ENCODE measurements at places on chromosomes 2 and 18. TPM values are rescaled to one million over a fixed set of nuclear protein-coding genes. Genes with fewer than 3 reads are reported as not detected.

The EIF2AK2 gene
- total RNA-seq: 37.7 TPM

- DNase-seq: no peak
- peaks cover 7% of the 10 kb centered on the region for H3K27me3 ChIP-seq
- no peak overlapping the region for H3K27ac ChIP-seq
Observed at GRCh38 chr18:22020867-22021370, 148.5 kb upstream of the GATA6 start.

DNA sequence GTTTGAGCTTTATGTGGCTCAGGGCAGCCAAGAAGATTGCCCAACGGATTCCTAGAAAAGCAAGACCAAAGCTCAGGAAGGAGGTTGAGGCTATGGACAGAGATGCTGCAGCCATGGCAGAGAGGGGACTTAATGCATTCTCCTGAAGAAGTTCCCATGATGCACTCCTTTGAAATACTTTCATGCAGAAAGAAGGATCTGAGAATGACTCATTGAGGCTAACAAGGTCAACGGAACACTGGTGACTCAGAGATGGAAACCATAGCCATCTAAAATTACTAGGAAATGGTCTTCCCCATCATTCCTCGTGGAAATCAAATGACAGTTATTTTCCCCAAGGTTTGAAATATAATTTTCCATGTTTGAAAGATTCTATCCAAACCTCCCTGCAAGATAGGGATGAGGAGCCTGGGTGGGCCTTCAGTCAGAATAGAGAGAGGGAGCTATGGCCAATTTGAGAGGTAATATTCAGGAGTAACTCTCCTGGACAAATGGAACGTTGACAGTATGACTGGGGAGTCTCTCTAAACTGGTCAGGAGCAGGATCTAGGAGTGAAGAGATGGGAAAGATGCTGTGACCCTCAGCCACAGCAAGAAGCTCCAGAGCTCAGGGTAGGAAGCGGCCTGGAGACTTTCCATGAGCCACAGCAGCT, 63.0 kb downstream of the REEP1 start:
- peaks cover 21% of the 10 kb centered on the region for H3K4me1 ChIP-seq
- no peak for DNase-seq
- H3K4me3 ChIP-seq: peak overlapping the region; percentile 67
- peaks cover 29% of the 10 kb centered on the region for H3K36me3 ChIP-seq
- peak overlapping the region; percentile 43 for H3K27ac ChIP-seq
- peaks cover 28% of the 10 kb centered on the region for H3K27me3 ChIP-seq

DNA sequence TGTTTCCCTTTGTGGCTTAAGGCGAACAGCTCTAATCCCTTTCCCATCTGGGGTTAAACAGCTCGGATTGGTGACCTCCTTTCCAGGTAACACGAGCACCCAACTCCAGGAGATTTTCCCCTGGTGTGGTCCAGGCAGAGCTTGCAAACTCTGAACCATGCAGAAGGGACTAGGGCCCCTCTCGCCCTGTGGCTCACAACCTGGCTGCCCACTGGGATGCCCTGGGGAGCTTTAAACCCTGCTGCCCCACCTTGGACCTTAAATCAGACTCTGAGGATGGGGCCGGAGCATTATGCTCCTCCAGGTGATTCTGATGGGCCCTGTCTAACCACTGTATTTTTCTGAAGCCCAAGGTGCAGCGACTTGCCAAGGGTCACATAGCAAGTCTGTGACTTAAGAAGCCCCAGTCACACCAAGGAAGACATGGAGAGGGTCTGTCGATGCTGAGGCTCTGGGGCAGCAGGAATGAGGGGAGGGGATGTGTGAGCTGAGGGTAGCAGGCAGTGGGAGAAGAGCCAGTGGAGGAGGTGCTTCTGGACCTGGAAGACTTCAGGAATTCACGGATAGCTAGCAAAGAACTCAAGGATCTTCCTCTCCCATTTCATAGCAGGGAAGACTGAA, 5.9 kb downstream of the ARID5A start:
- DNase-seq: no peak
- H3K27me3 ChIP-seq: no peaks in the 10 kb centered on the region
- peak overlapping the region; percentile 10 for H3K4me3 ChIP-seq

DNA sequence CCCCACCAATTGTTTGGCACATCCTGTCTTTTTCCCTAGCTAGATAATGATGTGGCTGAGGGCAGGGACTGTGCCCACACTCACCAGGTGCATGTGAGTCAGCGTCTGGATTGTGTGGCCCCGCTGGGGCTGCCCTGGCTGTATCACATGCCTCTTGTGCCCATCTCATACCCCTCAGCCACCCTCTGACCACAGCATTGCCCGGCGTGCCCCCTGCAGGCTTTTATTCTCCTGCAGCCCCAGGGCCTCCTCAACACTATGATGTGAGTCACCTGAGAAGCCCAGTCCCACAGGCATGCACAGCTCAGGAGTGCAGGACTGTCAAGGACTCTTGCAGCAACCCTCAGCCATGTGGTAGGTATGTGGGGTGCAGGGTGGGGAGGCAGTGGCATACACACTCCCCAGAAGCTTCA, 14.8 kb upstream of the STEAP3 start:
- peaks cover 3% of the 10 kb centered on the region for H3K27me3 ChIP-seq
- peak; percentile 57 for DNase-seq
- no peaks in the 10 kb centered on the region for H3K4me1 ChIP-seq

DNA sequence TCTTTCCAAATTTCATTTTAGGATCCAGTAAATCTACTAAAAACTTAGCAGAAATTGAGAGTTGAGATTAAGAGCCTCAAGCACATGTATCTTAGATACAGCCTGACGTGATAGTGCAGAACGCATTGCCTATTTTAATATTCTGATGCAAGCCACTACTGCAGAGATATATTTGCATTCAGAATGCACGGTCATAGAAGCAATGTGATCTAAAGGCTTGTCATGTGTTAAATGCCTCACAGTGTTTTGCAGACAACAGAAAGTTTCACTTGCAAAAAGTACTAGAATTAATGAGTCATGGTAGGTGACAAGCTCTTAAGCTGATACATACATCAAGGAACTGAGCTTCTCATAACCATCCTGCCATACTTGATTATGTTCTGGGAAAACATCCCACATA, 886.7 kb upstream of the CHAC2 start:
- no peaks in the 10 kb centered on the region for H3K36me3 ChIP-seq
- no peak for DNase-seq
- no peaks in the 10 kb centered on the region for H3K4me1 ChIP-seq
- no peak overlapping the region for H3K4me3 ChIP-seq
- H3K27me3 ChIP-seq: no peaks in the 10 kb centered on the region

- H3K4me3 ChIP-seq: no peak overlapping the region
- H3K27me3 ChIP-seq: peaks cover 28% of the 10 kb centered on the region
- no peaks in the 10 kb centered on the region for H3K36me3 ChIP-seq
- H3K4me1 ChIP-seq: no peaks in the 10 kb centered on the region
- DNase-seq: no peak
- no peak overlapping the region for H3K27ac ChIP-seq
Observed at GRCh38 chr2:10817413-10817812, 4.8 kb upstream of the PDIA6 start.

DNA sequence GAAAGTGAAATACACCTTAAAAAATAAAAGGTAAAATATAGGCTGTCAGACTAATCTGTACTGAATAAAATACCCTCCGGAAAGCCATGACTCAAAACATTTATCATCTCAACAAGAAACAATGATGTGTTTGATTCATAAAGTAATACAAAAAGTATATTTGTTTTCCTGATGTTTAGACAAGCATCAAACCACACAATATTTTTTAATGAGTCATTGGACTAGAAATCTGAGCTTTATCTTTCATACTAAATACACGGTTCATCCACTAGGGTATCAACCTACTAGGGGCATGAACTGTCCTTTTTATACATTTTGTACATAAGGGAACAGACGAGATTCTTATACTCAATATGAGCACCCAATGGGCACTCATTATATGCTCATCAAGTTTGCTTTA, 31.3 kb downstream of the CD226 start:
- peaks cover 39% of the 10 kb centered on the region for H3K36me3 ChIP-seq
- DNase-seq: no peak
- peaks cover 68% of the 10 kb centered on the region for H3K4me1 ChIP-seq
- H3K4me3 ChIP-seq: peak overlapping the region; percentile 4
- peak overlapping the region; percentile 65 for H3K27ac ChIP-seq

DNA sequence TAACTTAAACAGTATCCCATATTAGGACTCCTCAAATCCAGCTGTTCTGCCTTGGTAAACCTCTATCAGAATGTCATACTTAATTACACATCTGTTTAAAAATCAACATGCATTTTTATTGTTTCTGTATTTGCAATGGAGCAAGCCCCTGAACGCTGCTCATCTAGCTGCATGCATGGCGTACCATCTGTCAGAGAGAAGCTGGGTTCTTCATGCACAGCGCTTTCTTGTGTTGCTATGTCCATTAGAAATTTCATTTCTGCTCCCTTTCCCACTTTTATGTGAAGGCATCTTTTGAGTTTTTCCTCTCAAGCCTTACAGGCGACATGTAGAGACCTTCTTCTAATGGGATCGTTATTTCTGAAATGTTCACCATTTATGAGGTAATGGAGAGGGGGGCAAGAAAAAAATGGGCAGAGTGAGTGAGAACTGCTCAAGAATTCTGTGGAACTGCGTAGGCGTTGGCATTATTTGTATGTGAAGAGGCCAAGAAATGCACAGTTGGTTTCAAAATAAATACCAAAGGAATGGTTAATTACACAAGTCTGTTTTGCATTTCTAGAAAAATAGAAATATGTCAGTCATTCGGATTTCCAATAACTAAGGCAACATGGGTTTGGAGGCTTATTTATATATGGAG, 31.6 kb downstream of the INSIG2 start:
- H3K27me3 ChIP-seq: no peaks in the 10 kb centered on the region
- no peak for DNase-seq
- H3K4me1 ChIP-seq: peaks cover 4% of the 10 kb centered on the region

The LYG2 gene
- total RNA-seq: not detected

The KCNF1 gene
- total RNA-seq: not detected

- H3K4me1 ChIP-seq: peaks cover 16% of the 10 kb centered on the region
- H3K4me3 ChIP-seq: no peak overlapping the region
Observed at GRCh38 chr2:218387369-218388194, 5.5 kb downstream of the SLC11A1 start.

The CRYGC gene
- total RNA-seq: not detected

DNA sequence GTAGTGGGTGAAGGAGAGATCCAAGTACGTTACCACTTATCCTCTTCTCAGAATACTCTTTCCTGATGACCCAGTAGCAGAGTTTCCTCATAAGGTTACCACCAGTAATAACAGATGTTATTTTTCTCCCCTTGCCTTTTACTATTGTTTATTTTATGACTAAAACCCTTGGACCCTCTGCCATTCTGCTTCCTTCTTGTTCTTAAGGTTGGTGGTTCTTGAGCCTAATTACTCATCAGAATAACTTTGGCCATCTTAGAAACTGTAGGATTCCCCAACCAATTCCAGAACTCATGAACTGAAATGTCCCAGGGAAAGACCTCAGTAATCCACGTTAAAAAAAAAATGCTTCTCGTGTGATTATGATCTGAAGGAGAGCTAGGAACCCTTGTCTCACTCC, 64.9 kb downstream of the CHST9 start:
- no peaks in the 10 kb centered on the region for H3K27me3 ChIP-seq
- H3K27ac ChIP-seq: no peak overlapping the region
- DNase-seq: no peak
- no peak overlapping the region for H3K4me3 ChIP-seq
- no peaks in the 10 kb centered on the region for H3K4me1 ChIP-seq

The BBS5 gene
- 5.7 TPM for total RNA-seq

- H3K27ac ChIP-seq: no peak overlapping the region
- H3K27me3 ChIP-seq: peaks cover 41% of the 10 kb centered on the region
- DNase-seq: no peak
- H3K36me3 ChIP-seq: no peaks in the 10 kb centered on the region
Observed at GRCh38 chr2:236158969-236159777, 9.0 kb downstream of the GBX2 start.

DNA sequence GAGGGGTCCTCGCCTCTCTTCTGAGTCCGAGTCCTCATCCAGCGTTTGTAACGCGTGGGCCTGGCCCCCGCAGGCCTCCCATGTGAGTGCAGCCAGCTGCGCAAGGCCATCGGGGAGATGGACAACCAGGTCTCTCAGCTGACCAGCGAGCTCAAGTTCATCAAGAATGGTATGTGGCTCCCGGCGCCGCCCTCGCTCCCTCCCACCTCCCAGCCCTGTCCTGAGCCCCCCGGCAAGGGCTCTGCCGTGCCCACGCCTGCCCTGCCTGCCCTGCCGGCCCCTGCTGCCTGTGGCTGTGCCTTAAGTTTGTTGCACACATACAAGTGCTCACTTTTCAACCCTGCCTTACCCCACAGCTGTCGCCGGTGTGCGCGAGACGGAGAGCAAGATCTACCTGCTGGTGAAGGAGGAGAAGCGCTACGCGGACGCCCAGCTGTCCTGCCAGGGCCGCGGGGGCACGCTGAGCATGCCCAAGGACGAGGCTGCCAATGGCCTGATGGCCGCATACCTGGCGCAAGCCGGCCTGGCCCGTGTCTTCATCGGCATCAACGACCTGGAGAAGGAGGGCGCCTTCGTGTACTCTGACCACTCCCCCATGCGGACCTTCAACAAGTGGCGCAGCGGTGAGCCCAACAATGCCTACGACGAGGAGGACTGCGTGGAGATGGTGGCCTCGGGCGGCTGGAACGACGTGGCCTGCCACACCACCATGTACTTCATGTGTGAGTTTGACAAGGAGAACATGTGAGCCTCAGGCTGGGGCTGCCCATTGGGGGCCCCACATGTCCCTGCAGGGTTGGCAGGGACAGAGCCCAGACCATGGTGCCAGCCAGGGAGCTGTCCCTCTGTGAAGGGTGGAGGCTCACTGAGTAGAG, 14.4 kb upstream of the ALLC start:
- H3K4me1 ChIP-seq: no peaks in the 10 kb centered on the region
- H3K4me3 ChIP-seq: no peak overlapping the region
- peak; percentile 55 for DNase-seq
- no peaks in the 10 kb centered on the region for H3K36me3 ChIP-seq

The TRIM43 gene
- not detected for total RNA-seq

The ATOH8 gene
- not detected for total RNA-seq

The TWIST2 gene
- total RNA-seq: not detected

- H3K36me3 ChIP-seq: no peaks in the 10 kb centered on the region
- no peak overlapping the region for H3K27ac ChIP-seq
- H3K27me3 ChIP-seq: no peaks in the 10 kb centered on the region
Observed at GRCh38 chr2:134440336-134440909, 186.6 kb downstream of the MGAT5 start.

GRCh38 chr2:136331226-136331625, 213.3 kb upstream of the CXCR4 start:
- peak overlapping the region; percentile 18 for H3K27ac ChIP-seq
- H3K4me3 ChIP-seq: no peak overlapping the region
- DNase-seq: no peak
- no peaks in the 10 kb centered on the region for H3K36me3 ChIP-seq

DNA sequence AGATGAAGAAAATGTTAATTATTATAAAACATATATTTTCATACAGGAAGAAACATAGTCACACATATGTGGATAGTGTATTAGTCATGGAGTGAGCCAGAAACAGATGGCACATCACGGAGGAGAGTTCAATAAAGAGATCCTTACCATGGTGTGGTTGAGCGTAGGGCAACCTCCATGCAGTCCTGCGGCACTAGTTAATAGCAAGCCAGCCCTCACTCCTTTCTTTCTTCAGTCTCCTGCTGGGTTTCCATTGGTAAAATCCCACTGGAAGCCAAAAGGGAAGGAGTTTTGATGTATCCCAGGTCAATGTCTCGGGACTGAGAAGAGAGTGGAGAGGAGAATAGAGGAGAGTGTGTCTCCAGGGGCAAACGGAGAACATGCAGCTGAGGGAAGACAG, 328.1 kb downstream of the NR4A2 start:
- no peaks in the 10 kb centered on the region for H3K27me3 ChIP-seq
- no peaks in the 10 kb centered on the region for H3K36me3 ChIP-seq
- no peaks in the 10 kb centered on the region for H3K4me1 ChIP-seq
- H3K4me3 ChIP-seq: no peak overlapping the region
- no peak for DNase-seq
- no peak overlapping the region for H3K27ac ChIP-seq
